Iris pigment epithelial cell (primary cell): ENCODE measurements at places on chromosomes 1 and 21.
A peak's percentile ranks its signal among the peaks of the same experiment; 100 is the strongest.

DNA sequence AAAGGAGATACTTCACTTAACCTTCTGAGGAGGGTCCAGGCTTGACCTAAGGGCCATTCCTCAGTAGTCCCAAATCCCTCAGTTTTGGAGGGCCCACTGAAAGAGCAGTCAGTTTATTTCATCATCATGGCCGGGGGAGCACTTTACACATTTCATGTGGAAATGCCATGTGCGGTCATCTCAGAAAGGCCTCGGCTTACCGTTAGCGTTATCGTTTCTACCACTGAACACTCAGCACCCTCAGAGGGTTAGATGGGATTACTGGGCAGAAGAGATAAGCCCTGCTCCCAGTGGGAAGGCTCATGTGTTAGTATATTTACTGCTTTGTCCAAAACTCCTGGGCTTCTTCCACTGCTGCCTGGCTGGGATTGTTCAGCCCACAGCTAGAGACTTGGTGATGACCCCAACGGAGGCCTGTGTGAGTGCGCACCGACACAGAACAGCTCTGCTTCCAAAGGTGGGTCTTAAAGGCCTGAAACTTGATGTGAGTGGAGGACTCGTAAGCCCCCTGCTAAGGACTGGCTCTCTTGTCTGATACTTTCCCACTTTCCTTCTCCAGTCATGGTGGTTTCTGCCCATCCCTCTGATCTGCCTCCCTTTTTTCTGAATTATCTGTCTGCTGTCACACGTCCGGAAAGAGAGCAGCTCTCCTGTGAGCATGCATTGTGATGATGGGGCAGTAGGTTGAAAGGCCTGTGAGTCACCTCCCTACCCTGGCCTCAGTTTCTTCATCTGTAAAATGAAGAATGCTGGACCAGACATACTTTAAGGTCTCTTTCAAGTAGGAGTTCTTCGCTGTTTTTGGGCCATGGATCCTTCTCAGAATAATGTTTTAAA, 284.5 kb downstream of the ASTN1 start:
- DNase-seq, result no peak

DNA sequence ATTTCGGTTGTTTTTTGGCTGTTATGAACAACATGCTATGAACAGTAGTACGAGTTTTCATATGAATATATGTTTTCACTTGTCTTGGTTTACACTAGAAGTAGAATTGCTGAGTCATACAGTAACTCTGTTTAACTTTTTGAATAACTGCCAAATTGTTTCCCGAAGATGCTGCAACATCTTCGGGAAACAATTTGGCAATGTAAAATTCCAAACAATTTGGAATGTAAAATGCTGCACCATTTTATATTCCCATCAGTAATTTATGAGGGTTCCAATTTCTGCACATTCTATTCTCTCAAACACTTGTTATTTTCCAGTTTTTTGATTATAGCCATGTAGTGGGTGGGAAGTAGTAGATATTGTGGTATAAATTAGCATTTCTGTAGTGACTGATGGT, 11.6 kb downstream of the PCBP3 start:
- peak; percentile 63 for DNase-seq

- no peak for DNase-seq
These were observed 604.5 kb downstream of the LMO4 start for GRCh38 chr1:87933171-87933570.

- DNase-seq, result no peak
These were observed 47.0 kb downstream of the KIF26B start for GRCh38 chr1:245201827-245202226.

- no peak for DNase-seq
These were observed 73.7 kb downstream of the ADGRL2 start for GRCh38 chr1:81874461-81874860.

GRCh38 chr1:75677443-75677842, 47.1 kb upstream of the ACADM start:
- DNase-seq, result no peak

DNA sequence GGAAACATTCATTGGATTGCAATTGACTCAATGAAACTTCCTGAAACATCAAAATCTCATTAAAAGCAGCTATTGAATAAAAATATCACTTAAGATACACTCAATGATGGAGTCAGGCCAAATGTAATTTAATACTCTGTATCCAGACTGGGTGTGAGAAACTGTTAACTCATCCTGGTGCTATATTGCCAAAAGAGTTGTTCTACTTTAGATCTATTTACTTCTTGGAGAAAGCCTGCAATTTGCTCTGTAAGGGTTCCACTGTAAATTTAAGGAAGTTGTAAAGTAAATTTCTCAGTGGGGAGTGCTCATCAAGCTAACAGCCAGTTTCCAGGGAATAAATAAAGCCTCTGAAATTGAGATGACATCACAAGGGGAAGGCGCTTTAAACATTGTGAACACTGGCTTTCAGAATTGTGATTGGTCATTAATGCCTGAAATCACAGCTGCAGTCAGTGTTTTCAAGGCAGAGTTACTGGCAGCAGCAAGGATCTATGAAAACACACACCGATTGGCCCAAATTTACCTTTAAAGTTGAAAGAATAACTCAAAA, 91.4 kb downstream of the OLFM3 start:
- no peak for DNase-seq
